SW480 (cell line): ENCODE measurements at places on chromosomes 2 and 18.

GRCh38 chr2:175414882-175415487, 233.5 kb upstream of the ATP5MC3 start:
- peak; percentile 56 for DNase-seq

- no peak for DNase-seq
These were observed 21.3 kb downstream of the WDSUB1 start for GRCh38 chr2:159265171-159265576.

- DNase-seq: peak; percentile 72
These were observed 19.1 kb downstream of the EFHD1 start for GRCh38 chr2:232652505-232652851.

DNA sequence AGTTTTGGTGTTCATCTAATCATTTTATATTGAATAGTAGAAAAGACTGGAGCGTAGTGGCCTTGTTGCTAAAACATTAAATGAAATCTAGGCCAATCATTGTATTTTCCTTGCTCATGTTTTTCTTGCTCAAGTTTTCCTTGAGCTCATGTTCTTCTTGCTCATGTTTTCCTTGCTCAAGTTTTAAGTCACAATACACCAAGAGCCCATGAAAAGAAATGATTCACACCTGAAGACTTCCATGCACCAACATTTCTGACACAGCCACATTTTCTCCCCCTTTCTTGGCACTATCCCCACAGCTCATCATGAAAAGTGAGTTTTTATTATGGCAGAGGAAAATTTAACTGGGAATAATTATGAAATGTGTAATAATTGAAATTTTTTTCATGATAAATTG, 92.0 kb downstream of the LRP1B start:
- no peak for DNase-seq

DNA sequence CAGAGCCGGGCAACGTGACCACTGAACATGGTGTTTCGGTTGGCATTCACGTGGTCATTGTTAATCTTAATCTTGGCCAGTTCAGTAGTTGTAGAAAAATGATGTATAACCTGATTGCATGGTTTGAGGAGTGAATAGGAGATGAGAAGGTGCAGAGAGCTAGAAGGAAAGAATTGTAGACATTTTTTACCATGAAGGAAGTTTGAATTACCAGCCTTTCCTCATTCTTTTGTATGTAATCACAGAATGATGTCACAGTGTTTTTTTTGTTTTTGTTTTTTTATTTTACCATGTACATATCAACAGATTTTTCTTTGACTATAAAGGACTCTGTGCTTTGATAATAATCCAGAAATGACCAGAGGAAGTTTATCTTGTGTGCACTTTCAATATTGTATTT, 126.3 kb downstream of the LTBP1 start:
- no peak for DNase-seq

DNA sequence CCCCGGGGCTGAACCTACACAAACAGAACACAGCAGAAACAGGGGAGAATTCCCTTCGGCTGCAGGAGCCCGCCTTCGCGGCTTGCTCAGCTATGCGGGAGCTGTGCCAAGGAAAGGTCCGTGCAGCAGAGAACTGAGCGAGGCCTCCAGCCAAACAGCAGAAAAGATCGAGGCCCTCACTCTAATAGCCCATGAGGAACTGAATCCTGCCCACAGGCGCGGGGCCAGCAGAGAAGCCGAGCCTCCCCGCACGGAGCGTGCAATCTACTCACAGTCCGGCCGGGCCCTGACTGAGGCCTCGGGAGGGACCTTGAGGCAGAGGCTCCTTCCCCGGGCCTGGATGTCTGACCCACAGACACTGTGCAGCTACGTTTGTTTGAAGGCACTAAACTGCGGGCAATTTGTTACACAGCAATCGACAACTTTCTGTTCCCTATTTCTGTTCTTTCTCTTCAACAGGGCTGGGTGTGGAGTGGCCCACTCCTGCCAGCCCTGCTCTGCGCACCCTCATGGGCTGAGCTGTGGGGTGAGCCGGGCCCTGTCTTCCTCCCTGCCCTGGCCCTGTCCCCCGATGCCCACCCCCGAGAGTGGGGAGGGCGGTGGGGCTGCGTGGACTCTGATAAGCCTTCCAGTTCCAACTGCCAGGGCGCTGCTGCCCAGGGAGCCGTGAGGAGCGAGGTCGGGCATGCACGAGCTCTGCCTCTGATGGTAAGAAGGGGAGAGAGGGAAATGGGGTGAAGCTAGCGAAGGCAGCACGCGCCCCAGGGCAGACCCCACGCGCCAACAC, 13.7 kb downstream of the HES6 start:
- no peak for DNase-seq

DNA sequence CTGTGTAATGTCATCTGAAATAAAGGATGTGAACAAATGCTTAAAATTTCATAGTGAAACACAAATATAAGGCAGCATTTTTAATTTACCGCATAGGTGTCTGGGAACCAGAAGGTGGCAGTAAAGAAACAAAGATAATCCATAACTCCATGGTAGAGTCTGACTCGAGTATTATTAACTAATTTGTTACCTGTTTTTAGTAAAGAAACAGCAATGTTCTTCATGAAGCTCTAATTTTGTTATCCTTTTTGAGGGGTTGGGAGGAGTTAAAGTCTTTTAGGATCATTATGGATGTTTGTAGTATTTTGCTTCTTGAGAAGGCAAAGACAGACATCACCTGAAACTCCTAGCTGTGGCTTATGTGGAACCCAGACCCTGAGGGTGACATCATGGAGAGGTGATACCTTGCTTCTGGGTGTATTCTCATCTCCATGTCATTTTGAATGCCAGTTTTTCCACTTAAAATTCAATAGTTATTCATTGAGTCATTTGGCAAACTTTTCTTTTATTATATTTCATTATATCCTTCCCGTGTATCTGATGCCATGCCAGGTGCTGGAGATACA, 286.2 kb upstream of the EPAS1 start:
- peak; percentile 57 for DNase-seq

GRCh38 chr18:74918276-74918790, 290.6 kb downstream of the PTGR3 start:
- DNase-seq: no peak

GRCh38 chr18:55405475-55405874, 182.5 kb downstream of the TCF4 start:
- no peak for DNase-seq

DNA sequence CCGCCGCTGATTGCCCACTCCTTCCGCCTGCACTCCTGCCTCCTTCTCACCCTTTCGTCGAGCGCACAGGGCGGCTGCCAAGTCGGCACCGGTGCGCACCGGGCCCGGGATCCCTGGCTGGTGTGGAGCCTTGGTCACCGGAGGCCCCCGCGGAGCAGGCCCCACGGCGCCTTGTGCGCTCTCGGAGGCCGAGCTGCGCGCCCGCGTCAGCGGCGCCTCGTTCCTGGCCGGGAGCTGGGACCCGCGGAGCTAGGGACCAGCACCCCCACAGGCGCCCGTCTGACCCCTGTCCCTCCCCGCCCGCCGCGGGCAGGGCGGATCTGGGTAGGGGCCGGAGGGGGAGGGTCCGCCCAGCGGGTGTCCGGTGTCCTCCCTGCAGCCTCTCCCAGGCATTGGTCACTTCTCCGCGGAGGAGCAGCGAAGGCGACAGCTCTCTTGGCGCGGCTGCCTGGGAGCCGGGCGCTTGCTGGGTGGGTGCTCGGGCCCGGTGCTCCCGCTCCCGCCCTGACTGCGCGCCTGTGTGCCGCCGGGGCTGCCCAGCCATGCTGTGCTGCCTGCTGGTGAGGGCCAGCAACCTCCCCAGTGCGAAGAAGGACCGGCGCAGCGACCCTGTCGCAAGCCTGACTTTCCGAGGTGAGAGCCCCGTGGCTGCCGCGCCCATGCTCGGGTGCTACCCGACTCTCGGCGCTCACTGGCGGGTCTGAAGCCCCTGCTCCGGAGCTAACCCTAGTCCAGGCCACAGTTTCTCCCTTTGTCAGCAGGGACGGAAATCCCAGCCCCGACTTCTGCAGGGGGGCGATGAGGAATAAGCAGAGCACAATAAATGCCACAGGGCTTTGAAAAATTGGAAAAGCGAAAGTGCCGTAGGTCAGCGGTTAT, 13.2 kb downstream of the DYSF start:
- DNase-seq: peak; percentile 21

DNA sequence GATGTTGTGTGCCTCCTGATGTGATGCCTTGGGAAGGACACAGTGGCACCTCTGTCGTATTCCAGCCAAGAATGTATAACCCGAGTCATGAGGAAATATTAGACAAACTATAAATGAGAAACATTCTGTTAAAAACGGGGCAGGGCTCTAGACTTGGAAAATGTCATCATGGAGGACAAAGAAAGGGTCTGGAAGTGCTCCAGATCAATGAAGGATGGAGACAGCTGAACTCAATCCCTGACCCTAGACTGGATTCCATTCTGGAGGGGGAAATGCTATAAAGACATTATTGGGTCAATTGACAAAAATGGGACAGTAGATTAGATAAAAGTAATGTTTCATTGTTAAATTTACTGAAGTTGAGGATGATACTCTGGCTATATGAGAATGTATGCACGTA, 92.1 kb downstream of the SLC4A3 start:
- no peak for DNase-seq

GRCh38 chr18:47931718-47932103, 1.3 kb upstream of the SMAD2 start:
- peak; percentile 64 for DNase-seq

- DNase-seq: no peak
These were observed 62.1 kb downstream of the DPP4 start for GRCh38 chr2:162011706-162012564.

- no peak for DNase-seq
These were observed 42.2 kb downstream of the UBE2E3 start for GRCh38 chr2:181022652-181023051.

GRCh38 chr2:91974401-91975129, 2896.7 kb upstream of the TEKT4 start:
- no peak for DNase-seq

DNA sequence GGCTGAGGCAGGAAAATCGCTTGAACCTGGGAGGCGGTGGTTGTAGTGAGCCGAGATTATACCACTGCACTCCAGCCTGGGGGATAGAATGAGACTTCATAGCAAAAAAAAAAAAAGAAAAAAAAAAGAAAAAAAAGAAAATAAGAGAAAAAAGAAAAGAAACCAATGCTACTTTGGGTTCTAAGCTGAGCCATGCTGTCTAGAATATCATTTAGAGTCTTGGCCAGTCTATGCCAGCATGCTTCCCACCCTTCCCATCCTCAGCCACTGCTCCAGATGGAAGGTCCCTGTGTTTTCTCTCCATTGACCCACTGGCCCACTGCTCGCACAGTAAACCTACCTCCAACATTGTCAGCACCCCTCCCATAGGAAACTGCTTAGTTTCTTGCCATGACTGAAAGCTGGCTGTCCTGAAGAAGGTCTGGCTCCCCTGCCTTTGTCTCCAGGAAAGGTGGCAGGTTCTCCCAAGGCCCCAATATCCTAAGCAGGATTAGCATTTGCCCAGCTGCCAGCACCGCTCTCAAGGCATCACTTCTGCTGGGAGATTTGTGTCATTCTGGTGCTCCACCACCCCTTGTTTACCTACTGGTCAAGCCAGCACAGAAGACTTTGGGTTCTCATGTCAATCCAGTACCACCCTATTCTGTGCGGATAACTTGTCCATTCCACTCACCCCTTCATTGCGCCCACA, 47.3 kb upstream of the PAPOLG start:
- no peak for DNase-seq

DNA sequence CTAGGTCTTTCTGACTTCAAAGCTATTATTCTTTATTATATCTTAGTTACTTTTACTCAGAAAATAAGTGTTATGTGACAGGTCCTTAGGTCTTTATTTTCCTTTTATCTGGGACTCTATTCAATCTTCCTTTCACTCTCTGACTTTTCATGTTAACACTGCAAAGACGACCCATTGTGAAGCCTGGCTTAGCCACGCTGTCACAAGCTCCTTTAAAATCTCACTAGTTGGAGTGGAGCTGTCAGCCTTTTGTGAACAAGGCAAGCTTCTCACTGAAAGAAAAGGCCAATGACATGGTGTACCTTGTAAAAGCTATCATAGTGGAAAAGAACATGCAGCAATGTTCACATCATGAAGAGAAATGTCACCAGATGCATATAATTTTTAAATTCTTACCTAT, 1130.7 kb upstream of the FAM98A start:
- no peak for DNase-seq

GRCh38 chr2:132448771-132449170, 32.2 kb downstream of the GPR39 start:
- peak; percentile 17 for DNase-seq
